ENCODE measurements at places on chromosomes 4 and X. TPM values are rescaled to one million over a fixed set of nuclear protein-coding genes. Genes with fewer than 3 reads are reported as not detected.

DNA sequence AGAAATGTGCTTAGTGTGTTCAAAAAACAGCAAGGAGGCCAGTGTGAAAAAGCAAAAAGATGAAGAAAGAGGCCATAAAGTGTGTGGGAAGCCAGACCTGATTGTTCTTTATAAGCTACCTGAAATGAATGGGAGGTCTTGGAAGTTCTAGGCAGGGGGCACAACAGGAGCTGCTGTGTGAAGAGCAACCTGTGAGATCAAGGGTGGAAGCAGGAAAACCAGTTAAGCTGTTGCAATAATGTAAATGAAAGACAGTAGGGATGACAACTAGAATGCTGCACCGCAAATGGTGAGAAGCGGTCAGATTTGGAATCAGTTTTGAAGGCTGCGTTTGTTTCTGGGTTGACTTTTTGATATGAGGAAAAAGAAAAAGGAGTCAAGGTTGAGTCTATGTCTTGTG is 123.5 kb downstream of the TMEM144 start:
- no peak for DNase-seq
- no peaks in the 10 kb centered on the region for H3K27me3 ChIP-seq
- no peak overlapping the region for H3K4me3 ChIP-seq
- H3K27ac ChIP-seq, result no peak overlapping the region
- H3K36me3 ChIP-seq, result no peaks in the 10 kb centered on the region

DNA sequence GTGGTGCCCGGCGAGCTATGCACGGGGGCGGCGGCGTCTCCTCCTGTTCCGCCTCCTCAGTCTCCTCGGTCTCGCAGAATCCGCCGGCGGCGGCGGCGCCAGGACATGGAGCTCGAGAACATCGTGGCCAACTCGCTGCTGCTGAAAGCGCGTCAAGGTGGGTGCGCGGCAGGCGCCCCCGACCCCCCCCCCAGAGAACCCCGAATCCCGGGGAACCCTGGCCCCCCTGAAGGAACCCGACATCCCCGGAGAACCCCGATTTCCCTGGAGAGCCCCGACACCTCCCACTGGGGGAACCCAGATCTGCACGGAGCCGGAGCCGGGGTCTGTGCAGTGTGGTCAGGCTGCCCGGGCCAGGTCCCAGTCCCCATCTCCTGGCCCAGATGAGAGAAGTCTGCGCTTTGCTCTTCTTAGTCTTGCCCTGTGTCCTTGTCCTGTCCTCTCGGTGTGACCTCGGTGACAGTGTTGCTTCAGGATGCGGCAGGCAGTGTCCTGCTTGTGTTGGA is 648 bp downstream of the GRK4 start:
- peaks cover 9% of the 10 kb centered on the region for H3K4me1 ChIP-seq
- peak; percentile 40 for DNase-seq
- H3K36me3 ChIP-seq, result no peaks in the 10 kb centered on the region
- no peaks in the 10 kb centered on the region for H3K27me3 ChIP-seq
- H3K4me3 ChIP-seq, result peak overlapping the region; percentile 93
- peak overlapping the region; percentile 80 for H3K27ac ChIP-seq

DNA sequence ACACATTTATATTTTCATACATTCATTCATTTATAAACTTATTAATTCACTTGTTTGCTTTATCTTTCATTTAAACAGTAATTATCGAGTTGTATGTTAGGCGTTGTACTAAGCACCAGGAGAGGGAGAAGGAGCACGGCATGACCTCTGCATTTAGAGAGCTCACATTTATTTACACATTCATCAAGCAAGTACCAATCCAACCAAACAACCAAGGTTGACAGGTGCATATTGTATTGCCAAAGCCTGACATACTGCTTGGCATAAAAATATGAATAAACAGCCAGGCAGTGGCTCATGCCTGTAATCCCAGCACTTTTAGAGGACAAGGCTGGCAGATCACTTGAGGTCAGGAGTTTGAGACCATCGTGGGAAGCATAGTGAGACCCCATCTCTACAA is 37.0 kb upstream of the CLNK start:
- DNase-seq, result no peak
- no peaks in the 10 kb centered on the region for H3K4me1 ChIP-seq
- H3K4me3 ChIP-seq, result no peak overlapping the region
- H3K36me3 ChIP-seq, result no peaks in the 10 kb centered on the region
- H3K27me3 ChIP-seq, result no peaks in the 10 kb centered on the region

- no peaks in the 10 kb centered on the region for H3K27me3 ChIP-seq
- H3K4me3 ChIP-seq, result no peak overlapping the region
- DNase-seq, result no peak
- H3K27ac ChIP-seq, result no peak overlapping the region
- H3K4me1 ChIP-seq, result no peaks in the 10 kb centered on the region
- no peaks in the 10 kb centered on the region for H3K36me3 ChIP-seq
Observed at GRCh38 chrX:11745881-11746280, 12.2 kb upstream of the MSL3 start.

Gene PSAPL1
- not detected for total RNA-seq

GRCh38 chrX:17226736-17227135 is 148.3 kb upstream of the NHS start:
- no peak overlapping the region for H3K4me3 ChIP-seq
- no peaks in the 10 kb centered on the region for H3K36me3 ChIP-seq
- DNase-seq, result no peak
- H3K27me3 ChIP-seq, result no peaks in the 10 kb centered on the region

Gene LDB2
- 34.5 TPM for total RNA-seq

DNA sequence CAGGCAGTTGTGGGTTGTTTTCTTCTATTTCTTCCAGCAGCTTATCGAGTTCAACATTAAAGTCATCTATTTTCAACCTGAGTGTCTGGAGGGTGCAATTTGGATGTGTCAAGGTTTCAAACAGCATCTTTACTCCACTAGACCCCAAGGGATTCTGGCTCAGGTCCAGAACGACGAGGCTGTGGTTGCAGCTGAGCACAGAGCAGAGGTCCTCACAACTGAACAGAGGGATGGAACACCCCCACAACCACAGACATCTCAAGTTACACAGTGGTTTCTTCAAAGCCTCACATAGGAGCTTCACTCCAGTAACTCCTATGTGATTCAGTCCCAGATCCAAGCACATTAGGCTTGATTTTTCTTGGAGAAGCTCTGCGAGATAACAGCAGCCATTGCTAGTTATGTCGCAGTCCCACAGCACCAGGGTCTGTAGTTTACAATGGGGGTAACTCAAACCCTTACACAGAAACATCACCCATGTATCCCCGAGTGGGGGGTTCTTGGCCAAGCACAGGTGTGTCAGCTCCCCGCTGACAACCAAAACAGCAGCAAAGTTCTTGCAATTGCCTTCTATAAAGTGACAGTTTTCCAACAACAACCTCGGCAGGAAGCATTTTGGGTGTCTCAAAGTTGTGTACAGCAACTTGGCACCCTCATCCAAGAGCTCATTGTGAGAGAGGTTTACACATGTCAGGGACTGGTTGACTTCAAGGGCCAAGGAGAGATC is 2.8 kb downstream of the NLRP2B start:
- no peak overlapping the region for H3K27ac ChIP-seq
- H3K36me3 ChIP-seq, result no peaks in the 10 kb centered on the region
- H3K27me3 ChIP-seq, result peaks cover 11% of the 10 kb centered on the region
- DNase-seq, result no peak
- no peaks in the 10 kb centered on the region for H3K4me1 ChIP-seq

DNA sequence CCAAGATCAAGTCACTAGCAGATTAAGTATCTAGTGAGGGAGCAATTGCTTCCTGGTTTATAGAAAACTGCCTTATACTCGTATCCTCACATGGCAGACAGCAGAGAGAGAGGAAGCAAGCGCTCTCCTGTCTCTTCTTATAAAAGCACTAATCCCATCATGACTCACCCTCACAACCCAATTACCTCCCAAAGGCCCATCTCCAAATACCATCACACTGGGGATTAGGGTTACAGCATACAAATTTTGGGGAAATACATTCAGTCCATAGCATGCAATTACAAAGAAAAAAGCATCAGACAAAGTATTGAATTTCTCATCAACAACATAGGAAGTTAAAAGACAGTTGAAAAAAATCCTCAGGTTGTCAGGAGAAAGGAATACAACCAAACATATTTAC is 292.6 kb downstream of the IQCM start:
- no peak overlapping the region for H3K4me3 ChIP-seq
- no peak for DNase-seq
- H3K27ac ChIP-seq, result no peak overlapping the region
- no peaks in the 10 kb centered on the region for H3K27me3 ChIP-seq

DNA sequence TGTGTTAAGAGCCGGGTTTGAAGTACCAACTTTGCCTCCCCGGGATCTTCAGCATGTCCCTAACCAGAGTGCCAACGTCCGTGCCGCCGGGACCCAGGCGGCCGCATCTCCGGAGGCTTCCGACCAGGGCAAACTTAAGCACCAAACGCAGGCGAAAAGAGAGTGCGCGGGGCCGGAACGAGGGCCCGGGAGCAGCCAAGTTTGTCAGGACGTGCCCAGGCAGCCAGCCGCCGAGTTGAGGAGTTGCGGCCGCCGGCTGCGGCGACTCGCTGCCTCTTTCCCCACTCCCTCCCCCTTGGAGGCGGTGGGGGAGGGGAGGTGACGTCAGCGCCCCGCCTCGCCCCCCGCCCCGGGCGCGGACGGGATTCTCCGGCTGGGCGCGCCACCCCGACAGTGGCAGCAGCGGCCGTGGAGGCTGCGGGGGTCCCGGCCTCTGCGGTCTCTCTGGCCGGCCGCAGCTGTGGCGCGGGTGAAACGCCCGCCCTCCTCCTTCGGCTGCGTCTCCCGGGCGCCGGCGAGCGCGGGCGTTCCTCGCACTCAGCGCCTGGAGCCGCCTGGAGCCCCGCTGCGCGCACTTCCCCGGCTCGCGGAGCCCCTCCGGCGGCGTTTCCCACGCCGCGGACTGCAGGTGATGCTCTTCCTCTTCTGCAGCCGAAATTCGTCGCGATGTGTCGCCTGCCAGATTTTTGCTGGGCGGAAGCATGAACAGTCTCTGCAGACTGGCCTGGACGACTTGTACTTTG is 2.9 kb upstream of the FAT1 start:
- H3K4me3 ChIP-seq, result peak overlapping the region; percentile 61
- peak overlapping the region; percentile 95 for H3K27ac ChIP-seq
- no peaks in the 10 kb centered on the region for H3K4me1 ChIP-seq
- peak; percentile 74 for DNase-seq

- H3K27me3 ChIP-seq, result no peaks in the 10 kb centered on the region
- no peak overlapping the region for H3K4me3 ChIP-seq
- DNase-seq, result no peak
- H3K36me3 ChIP-seq, result no peaks in the 10 kb centered on the region
- no peaks in the 10 kb centered on the region for H3K4me1 ChIP-seq
Observed at GRCh38 chr4:155220025-155220424, 11.6 kb downstream of the NPY2R start.

DNA sequence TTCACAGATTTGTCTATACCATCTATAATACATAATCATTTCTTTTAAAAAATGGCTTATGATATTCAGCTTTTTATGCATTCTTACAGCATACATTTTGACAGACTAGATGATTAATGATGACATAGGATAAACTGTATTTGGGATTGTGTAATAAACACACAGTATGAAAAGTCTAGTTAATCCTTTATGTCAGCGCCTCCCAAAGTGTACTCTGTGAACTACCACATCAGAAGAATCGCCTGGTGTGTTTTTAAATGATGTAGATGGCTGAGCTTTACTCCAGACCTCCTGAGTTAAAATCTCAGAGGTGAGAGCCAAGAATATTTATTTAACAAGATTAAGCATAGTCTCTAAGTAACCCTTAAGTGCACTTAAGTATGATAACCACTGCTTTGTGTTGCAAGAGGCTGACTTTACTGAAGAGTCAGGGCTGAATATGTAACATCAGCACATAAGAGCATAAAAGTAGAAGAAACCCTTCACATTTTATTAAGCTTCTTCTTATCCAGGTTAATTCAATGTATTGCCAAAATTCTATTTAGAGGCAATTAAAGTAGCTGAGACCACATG is 104.2 kb downstream of the ANK2 start:
- no peaks in the 10 kb centered on the region for H3K4me1 ChIP-seq
- no peaks in the 10 kb centered on the region for H3K27me3 ChIP-seq
- no peak overlapping the region for H3K27ac ChIP-seq
- no peak for DNase-seq
- peaks cover 4% of the 10 kb centered on the region for H3K36me3 ChIP-seq

GRCh38 chr4:138919094-138919936 is 96.3 kb upstream of the NOCT start:
- peak; percentile 82 for DNase-seq
- H3K27me3 ChIP-seq, result no peaks in the 10 kb centered on the region
- H3K27ac ChIP-seq, result no peak overlapping the region
- no peak overlapping the region for H3K4me3 ChIP-seq

DNA sequence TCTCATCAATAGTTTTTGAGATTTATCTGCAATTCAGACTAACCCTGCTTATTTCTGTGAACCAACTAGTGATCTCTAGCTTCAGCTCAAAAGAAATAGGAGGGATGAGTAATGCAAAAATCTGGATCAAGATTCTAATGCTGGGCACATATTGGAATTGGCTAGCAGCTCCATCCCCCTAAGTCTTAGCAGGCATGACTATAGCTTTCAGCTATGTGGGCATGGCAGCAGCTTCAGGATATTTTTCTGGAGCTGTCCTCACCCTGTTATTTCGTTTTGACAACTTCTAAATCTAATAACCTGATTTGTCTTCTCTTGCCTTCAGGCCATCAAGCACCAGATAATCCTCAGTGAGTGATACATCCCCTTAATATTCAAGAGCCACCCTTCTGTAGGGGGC is 50.8 kb upstream of the GNPDA2 start:
- no peak overlapping the region for H3K4me3 ChIP-seq
- H3K4me1 ChIP-seq, result no peaks in the 10 kb centered on the region
- no peaks in the 10 kb centered on the region for H3K27me3 ChIP-seq
- DNase-seq, result no peak
- H3K36me3 ChIP-seq, result no peaks in the 10 kb centered on the region
- H3K27ac ChIP-seq, result no peak overlapping the region

DNA sequence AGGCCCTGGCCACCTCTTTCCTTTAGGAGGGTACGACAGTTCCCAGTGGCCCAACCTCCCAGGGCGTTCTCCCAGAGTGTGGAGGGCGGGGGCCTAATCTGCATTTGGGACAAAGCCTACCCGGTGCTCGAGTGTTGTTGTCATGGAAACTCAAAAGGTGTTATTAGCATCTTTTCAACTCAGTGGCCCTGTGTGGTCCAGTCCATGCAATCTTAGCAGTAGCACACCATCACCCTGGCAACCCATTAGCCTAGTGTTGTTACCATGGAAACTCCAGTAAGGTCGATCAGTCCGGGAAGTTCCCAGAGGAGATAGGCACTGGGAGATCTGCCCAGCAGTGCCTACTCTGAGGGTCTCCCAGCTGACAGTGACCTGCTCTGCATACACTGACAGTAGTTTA is 20.2 kb downstream of the APLN start:
- no peaks in the 10 kb centered on the region for H3K36me3 ChIP-seq
- H3K4me3 ChIP-seq, result no peak overlapping the region
- no peak for DNase-seq
- no peak overlapping the region for H3K27ac ChIP-seq

Gene HSD17B13
- total RNA-seq, result 1.6 TPM

Gene PHOX2B
- total RNA-seq, result not detected

Gene ABLIM2
- total RNA-seq, result 4.8 TPM

Gene MTNR1A
- not detected for total RNA-seq

- H3K27ac ChIP-seq, result no peak overlapping the region
- no peaks in the 10 kb centered on the region for H3K36me3 ChIP-seq
- no peak overlapping the region for H3K4me3 ChIP-seq
- no peaks in the 10 kb centered on the region for H3K4me1 ChIP-seq
- no peaks in the 10 kb centered on the region for H3K27me3 ChIP-seq
- peak; percentile 76 for DNase-seq
Observed at GRCh38 chr4:83548151-83548905, 12.4 kb downstream of the GPAT3 start.

GRCh38 chr4:142781114-142781513 is 65.0 kb downstream of the INPP4B start:
- no peaks in the 10 kb centered on the region for H3K36me3 ChIP-seq
- no peak for DNase-seq
- H3K27ac ChIP-seq, result no peak overlapping the region

Gene NDP
- total RNA-seq, result not detected

Data from breast epithelium (tissue), 4 donors.